Right lobe of liver (tissue), 6 donors: ENCODE measurements at places on chromosomes 2 and 18.

DNA sequence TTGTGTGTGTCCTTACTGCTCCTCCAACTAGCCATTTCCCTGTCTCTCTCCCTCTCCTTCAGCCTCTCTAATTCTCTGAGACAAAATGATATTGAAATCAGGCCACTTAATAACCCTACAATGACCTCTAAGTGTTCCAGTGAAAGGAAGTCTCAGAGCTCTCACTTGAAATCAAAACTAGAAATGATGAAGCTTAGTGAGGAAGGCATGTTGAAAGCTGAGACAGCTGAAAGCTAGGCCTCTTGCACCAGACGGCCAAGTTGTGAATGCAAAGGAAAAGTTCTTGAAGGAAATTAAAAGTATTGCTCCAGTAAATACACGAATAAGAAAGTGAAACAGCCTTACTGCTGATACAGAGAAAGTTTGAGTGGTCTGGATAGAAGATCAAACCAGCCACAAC is 72.9 kb downstream of the PRKCE start:
- DNase-seq: no peak

DNA sequence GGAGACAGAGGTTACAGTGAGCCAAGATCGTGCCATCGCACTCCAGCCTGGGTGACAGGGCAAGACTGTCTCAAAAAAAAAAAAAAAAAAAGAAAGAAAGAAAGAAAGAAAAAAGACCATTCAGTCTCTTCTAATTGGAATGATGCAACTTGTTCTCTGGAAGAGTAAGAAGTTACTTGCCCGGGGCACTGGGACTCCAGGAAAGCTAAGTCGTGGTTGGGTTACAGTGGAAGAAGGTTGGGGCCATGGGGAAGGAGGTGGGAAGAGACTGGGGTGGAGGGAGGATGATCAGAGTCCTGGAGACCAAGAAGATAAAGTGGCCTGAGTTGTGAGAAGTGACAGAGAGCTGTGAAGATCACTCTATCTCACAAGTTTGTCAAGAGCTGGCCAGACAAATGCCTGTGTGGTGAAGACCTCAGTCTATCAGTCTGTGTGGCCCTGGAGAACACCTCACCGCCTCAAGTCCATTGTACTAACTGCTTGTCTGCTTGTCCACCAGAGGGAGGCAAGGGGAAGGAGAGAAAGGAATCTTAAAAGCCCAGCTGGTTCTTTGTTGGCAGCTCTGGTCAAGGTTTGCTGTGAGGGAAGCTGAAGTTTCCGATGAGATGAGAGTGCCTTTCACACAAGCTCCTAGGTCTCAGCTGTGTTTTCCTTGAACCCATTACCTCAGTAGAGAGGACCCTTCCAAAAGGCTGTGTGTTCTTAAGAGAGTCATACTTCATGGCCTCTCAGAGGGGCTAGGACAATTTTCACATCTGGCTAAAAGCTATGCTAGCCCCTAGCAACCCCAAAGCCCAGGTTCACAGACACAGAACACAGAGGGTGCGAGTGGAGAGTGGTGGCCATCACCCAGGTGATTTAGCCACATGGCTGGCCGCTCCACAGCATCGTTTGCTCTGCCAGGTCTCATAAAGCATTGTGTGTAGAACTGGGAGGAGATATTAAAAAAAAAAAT is 72.0 kb upstream of the TMEM178A start:
- DNase-seq: no peak

- DNase-seq: no peak
These were observed 45.4 kb downstream of the SPRED2 start for GRCh38 chr2:65386989-65387388.

GRCh38 chr2:238866656-238867277 is 18.9 kb downstream of the TWIST2 start:
- DNase-seq: no peak

DNA sequence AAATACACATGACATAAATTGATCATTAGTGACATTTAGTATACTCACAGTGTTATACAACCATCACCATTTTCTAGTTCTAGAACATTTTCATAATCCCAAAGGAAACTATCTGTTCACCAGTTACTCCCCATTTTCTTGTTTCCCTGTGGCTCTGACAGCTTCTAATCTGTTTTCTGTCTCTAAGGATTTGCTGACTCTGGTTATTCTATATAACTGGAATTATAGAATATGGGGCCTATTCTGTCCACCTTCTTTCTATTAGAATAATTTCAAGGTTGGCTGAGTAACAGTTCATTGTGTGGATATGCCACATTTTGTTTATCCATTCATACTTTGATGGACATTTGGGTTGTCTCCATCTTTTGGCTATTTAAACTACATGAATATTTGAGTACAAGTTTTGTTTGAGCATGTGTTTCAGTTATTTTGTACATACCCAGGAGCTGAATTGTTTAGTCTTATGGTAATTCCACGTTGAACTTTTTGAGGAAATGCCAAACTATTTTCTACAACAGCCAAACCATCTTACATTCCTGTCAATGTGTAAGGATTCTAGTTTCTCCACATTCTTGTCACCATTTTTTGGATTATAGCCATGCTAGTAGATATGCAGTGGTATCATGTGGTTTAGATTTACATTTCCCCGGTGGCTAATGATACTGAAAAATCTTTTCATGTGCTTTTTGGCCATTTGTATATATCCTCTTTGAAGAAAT is 20.5 kb downstream of the KIAA1328 start:
- no peak for DNase-seq

- peak; percentile 68 for DNase-seq
These were observed 762 bp upstream of the GAD1 start for GRCh38 chr2:170815746-170816503.

DNA sequence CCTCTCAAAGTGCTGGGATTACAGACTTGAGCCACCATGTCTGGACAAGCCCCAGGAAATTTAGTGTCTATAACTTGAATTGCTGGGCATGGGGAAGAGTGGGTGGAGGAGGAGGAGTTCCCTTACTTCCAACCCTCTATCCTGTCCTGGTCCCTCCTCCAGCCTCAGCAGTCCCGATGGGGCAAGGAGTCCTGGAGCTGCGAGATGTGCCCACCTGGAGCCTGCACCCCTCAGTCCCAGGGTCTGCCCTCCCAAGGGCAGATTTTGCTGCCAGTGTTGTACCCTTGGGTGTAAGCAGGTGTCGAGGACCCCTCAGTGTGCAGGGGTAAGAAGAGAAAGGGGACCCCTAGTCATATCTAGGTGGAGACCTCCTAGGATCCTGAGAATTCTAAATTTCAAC is 2.8 kb downstream of the VAMP8 start:
- no peak for DNase-seq

DNA sequence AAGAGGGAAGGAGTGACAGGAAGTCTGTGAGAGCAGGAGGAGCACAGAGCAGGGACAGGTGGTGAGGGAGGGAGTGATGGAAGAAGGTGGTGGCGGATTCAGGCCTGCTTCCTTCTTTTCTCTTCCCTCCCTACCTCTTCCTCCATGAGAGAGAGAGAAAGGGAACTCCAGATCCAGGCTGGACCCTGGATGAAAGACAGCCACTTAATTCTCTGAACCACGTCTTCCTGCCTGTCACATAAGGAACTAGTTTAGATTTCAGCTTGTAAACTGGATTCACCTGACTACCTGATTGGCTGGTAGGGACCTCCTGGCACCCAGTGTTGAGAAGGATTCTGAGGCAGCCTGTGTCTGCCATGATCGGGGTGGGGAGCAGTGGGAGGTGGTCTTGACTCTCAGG is 48.9 kb downstream of the PAX8 start:
- DNase-seq: no peak

DNA sequence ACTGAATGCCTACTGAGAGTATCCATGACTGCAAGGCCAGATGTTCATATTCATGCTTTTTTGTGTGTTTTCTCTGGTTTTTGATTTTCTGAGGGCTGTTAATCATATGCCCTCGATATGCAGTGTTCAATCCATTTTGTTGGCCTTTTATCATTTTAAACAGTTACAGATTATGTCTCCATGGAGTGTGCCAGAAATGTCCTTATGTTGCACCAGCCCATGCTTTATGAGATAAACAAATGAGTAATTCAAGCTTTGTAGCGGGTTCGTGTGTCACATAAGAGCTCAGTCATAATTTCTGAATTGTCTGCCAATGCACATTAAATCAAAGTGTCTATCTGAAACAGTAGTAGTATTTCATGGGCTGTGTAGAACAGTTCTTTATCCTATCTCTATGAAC is 583.0 kb downstream of the THSD7B start:
- DNase-seq: no peak

GRCh38 chr18:22609642-22610041 is 191.9 kb upstream of the CTAGE1 start:
- DNase-seq: peak; percentile 84

- DNase-seq: no peak
These were observed 107.1 kb downstream of the EML6 start for GRCh38 chr2:54830546-54830945.

DNA sequence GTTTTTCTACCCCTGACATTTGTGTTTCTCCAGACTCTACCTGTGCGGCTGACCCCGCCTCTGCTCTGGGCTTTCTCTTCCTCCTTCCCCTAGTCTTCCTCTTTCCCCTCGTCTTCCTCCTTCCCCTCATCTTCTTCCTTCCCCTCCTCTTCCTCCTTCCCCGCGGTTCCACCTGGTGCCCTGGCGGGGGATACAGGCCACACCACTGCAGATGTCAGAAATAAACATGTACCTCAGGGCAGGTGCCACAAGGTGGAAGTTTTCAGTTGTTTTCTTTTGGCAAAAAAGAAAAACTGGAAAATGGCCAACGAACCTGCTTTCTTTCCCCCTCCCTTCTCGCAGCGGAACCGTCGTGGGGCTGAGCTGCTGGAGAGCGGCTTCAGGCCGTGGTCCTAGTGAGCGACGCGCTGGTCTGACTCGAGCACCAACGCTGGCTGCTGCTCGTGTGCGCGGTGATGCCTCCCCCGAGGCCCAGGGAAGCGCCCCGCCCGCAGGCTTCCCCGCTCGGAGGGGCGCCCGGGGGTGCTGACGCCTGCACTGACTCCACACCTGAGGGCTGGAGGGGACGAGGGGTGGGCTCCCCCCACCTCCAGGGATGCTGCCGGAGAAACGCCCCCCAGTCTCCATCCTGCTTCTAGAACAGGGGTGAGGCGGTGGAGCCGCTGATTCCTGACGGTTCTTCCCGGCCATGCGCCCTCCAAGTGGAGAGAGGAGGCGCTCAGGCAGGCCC is 83.7 kb upstream of the ZNF516 start:
- DNase-seq: no peak

GRCh38 chr2:177242121-177242987 is 22.2 kb downstream of the NFE2L2 start:
- DNase-seq: no peak

GRCh38 chr18:36688020-36688965 is 140.5 kb downstream of the TPGS2 start:
- peak; percentile 37 for DNase-seq

GRCh38 chr2:103986001-103986400 is 867.9 kb upstream of the POU3F3 start:
- no peak for DNase-seq

GRCh38 chr18:2680216-2680792 is 24.8 kb downstream of the SMCHD1 start:
- no peak for DNase-seq

- no peak for DNase-seq
These were observed 1.5 kb downstream of the CIDEA start for GRCh38 chr18:12255626-12256026.

DNA sequence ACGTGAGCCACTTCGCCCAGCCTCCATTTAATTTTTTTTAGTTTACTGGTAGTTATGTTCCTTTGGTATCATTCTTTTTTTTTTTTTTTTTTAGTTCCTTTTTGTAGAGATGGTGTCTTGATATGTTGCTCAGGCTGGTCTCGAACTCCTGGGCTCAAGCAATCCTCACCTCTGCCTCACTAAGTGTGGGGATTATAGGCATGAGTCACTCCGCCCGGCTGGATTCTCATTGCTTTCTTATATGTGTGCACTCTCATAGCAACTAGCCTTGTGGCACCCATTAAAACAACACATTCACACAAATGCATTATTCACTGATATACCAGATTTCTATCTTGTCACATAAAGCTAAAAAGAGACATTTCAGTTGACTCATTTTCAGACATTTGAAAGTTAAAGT is 4.2 kb downstream of the TTC27 start:
- no peak for DNase-seq

DNA sequence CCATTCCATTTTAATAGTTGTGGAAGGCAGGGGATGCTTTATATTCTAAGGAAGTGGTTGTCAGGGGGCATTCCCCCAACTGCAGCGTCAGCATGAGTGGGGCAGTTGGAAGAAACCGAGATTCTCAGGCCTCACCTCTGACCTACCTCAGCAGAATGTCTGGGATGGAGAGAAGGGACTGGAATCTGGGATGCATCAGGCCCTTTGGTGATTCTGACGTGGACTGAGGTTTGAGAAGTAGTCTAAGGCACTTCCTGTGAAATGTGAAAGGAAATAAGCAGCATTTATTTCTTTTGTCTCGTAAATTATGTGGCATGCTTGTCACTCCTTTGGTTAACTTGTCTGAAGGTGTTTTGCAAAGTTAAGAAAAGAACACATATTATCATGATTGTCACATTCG is 540.7 kb upstream of the NETO1 start:
- no peak for DNase-seq

DNA sequence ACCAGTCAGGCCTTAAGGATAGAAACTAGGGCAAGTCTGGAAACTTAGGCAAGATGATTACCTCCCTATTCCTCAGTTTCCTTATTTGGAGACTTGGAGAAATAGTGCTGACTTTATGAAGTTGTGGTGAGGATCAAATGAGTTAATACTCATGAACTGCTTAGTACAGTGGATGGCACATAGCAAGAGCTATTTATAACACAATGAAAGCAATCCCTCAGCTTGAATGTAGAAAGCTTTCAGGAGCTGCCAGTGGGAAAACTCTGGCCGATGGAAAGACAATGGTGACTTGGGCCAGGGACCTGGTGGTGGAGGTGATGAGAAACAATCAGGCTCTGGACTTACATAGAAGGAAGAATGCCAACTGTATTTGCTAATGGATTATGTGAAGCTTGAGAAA is 269.4 kb upstream of the THUMPD2 start:
- DNase-seq: no peak

DNA sequence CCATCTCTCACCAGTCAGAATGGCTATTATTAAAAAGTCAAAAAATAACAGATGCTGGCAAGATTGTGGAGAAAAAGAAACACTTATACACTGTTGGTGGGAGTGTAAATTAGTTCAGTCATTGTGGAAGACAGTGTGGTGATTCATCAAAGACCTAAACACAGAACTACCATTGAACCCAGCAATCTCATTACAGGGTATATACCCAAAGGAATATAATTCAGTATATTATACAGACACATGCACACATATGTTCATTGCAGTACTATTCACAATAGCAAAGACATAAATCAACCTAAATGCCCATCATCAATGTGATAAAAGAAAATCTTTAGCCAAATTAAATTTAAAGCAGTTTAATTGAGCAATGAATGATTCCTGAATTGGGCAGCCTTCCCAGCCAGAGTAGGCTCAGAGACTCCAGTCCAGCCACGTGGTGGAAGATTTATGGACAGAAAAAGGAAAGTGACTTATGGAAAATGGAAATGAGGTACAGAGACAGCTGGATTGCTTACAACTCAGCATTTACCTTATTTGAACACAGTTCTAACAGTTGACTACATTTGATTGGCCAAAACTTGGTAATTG is 377.1 kb upstream of the SLC39A10 start:
- no peak for DNase-seq

- no peak for DNase-seq
These were observed 828.6 kb upstream of the POU3F3 start for GRCh38 chr2:104025295-104025694.

GRCh38 chr2:238688193-238689153 is 159.4 kb upstream of the TWIST2 start:
- no peak for DNase-seq
